Fibroblast of mammary gland (primary cell): ENCODE measurements at places on chromosomes 12 and 14.

GRCh38 chr12:120678572-120678971, 8.4 kb upstream of the MLEC start:
- DNase-seq: peak; percentile 33

DNA sequence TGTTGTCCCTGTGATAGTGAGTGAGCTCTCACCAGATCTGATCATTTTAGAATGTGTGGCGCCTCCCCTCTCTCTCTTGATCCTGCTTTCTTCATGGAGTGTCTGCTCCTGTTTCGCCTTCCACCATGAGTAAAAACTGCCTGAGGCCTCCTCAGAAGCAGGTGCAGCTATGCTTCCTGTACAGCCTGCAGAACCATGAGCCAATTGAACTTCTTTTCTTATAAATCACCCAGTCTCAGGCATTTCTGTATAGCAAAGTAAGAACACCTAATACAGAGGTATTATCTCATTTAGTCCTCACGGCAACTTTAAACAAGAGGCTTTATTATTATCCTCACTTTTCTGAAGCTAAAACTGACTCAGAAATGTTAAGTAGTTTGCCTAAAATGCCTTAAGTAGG, 81.3 kb upstream of the BTG1 start:
- no peak for DNase-seq

GRCh38 chr12:39103552-39104165, 198.3 kb upstream of the CPNE8 start:
- peak; percentile 76 for DNase-seq

GRCh38 chr12:24948757-24949722, at the start of gene BCAT1:
BCAT1 (minus strand) TSS chr12:24949101; CDS start chr12:24948932, 169 bp downstream.
- DNase-seq: peak; percentile 77

GRCh38 chr12:129900306-129900705, 3.5 kb downstream of the TMEM132D start:
- DNase-seq: no peak
